Stromal cell of bone marrow (primary cell): ENCODE measurements at places on chromosomes 3 and 15.
A peak's percentile ranks its signal among the peaks of the same experiment; 100 is the strongest.

DNA sequence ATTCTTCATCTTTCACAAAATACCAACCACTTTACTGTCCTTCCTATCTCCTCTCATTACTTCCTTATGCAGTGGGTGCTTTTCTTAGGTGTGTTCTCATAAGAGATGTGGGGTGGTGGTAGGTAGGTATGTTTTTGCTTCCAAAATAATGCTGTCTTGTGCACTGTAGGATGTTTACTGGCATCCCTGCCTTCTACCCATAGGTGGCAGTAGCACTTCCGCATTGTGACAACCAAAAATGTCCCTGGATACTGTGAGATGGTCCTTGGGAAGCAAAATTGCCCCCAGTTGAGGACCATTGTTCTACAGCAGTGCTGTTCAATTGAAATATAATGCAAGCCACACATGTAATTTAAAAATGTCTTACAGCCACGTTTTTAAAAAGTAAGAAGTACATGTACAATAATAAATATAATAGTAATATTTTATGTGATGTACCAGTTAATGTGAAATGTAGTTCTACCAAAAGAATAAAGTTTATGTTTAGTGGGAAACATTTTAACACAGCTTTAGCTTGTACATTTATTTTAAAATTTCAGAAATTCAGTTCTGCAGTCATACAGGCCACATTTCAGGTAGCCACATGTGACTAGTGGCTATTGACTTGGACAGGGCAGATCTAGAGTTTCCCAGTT is 75.2 kb downstream of the NEO1 start:
- DNase-seq: peak; percentile 4

DNA sequence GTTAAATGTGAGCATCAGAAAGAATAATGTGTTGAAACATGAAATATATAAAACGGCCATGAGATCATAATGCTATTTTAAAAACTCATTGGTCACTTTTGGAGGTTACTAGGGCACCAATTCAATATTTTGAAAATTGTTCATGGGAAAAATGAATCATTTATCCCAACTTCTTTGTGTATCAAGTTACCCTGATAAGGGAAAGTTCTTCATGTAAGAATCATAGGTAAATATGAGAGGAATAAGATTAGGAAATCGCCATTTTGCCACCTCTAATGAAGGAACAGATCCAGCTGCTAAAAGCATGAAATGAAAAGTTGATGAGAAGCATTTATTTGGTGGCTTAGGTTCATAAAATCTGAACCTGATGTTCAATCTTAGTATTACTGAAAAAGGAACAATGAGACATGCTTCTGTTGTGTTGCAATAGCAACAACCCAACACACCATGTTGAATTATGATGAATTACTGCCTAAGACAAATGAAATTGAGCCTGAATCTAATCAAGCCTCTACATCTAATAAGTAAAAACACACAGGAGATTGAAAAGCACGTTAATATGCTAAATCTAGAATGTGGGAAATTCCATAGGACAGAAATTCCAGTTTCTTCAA is 32.5 kb downstream of the ABHD5 start:
- DNase-seq: peak; percentile 70

DNA sequence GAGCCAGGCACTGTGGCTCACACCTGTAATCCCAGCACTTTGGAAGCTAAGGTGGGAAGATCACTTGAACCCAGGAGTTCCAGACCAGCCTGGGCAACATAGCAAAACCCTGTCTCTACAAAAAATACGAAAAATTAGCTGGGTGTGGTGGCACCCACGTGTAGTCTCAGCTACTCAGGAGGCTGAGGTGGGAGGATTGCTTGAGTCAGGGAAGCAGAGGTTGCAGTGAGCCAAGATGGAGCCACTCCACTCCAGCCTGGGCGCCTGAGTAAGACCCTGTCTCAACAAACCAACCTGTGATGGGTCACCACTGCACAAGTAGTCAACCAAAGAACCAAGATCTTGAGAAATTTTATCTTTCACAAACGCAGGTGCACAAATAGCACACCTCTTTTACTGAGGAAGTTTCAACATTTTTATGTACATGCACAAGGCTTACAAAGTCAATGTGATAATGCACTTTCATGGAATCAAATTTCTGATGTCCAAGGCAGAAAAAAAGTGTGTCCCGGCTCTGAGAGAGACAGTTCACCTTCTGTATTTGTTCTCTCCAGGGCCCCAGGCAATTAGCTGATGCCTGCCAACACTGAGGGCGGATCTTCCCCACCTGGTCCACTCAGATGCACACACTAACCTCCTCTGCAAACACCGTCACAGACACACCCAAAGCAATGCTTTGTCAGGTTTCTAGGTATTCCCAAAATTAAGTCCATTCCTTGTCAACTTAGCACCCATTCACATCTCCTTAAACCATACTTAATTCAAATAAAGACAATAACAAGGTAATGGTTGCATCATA is 12.4 kb downstream of the ACAA1 start:
- no peak for DNase-seq

DNA sequence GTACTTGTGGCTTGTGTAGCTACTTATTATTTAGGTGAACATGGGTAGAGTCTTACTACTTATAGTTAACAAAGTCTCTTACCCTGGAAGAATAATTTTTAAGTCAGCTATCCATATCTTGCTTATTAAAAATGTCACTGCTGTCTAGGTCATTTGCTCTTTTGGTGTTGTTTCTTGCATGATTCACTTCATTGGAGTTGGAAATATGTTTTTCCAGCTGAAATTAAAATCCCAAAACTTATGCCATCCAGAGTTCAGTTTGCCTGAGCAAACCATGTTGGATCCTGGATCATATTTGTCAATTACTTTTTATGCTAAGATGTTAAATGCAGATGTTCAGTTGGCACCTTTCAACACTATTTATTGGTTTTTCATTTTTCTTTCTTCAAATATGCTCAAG is 421.0 kb upstream of the RBMS3 start:
- no peak for DNase-seq

- DNase-seq: no peak
These were observed 222.6 kb upstream of the NR2F2 start for GRCh38 chr15:96107916-96108315.

DNA sequence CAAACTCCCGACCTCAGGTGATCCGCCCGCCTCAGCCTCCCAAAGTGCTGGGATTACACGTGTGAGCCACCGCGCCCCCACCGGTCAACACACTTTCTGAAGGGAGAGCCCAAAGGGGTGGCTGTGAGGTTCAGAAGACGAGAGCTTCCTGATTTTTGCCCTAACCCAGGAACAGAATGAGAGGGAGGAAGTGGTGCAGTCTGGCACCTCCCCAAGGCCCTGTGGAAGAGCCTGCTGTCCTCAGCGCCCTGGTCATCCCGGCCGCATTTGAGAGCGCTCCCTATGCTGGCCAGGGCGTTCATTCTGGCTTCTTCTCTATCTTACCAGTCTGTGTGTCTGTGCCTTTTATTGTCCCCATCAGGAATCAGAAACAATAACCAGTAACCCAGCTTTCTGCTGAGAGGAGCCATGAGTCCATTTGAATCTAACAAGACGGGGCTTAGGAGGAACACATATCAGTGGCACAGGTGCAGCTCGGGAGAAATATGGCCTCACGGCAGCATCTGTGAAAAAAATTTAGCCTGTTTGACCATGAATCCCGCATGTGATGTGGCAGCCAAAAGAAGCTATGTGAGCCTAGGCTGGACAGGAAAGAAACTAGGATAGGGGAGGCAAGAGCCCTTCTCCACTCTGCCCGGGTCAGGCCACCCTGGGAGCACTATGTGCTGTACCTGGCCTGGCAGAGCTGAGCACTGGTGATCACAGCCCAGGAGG is 12.9 kb downstream of the BDH1 start:
- DNase-seq: no peak

DNA sequence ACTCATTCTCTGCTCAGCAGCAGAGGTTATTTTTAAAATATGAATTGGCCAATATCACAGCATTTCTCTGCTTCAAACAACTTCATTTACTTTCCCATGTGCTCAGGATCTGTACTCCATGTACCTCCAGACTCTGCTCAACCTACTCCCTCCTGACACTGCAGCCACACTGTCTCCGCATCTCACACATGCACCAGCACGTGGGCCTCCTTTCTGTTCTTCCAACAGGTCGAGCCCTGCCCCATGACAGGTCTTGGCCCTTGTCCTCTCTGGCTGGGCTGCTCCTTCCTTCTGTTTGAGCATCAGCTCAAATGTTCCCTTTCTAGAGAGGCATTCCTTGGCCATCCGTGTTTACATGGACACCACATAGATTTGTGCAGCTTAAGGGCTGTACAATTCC is 195.7 kb downstream of the EBLN2 start:
- DNase-seq: no peak

- no peak for DNase-seq
These were observed 51.4 kb downstream of the FGD5 start for GRCh38 chr3:14869917-14870782.

- peak; percentile 92 for DNase-seq
These were observed 34.1 kb upstream of the HACD2 start for GRCh38 chr3:123618768-123619484.

DNA sequence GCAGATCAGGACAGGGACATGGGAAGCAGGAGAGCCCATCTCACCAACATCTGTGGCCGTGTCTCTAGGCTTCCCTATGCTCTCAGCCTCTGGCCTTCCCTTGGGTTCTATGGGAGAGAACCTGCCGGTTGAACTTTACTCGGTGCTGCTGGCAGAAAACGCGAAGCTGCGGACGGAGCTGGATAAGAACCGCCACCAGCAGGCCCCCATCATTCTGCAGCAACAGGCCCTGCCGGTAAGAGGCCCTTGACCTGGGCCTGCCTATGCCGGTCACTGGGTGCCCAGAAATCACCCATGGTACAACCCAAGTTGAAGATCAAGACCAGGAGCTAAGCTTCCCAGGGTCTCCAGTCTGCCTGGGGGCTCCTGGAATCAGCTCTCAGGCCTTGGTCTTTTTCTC is 34.8 kb downstream of the CYP11A1 start:
- no peak for DNase-seq

- DNase-seq: peak; percentile 33
These were observed 802.6 kb upstream of the ALCAM start for GRCh38 chr3:104564045-104564643.

DNA sequence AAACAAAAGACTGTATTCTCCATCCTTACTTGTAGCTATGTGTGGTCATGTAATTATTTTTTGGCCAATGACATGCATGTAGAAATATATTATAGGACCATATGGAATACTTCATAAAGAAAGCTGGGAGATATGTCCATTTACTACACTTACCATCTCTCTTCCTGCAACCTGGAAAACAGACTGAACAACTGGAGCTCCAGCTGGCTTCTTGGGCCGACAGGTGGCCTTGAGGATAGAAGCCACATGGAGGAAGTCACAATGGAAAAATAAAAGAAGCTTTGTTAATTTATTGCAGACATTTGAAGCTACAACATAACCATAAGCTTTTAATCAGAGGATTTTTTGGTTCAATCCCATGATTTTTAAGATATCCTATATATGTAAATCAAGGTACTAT is 167.9 kb upstream of the CBLB start:
- no peak for DNase-seq

GRCh38 chr3:190000861-190001196 is 119.9 kb downstream of the P3H2 start:
- DNase-seq: no peak

DNA sequence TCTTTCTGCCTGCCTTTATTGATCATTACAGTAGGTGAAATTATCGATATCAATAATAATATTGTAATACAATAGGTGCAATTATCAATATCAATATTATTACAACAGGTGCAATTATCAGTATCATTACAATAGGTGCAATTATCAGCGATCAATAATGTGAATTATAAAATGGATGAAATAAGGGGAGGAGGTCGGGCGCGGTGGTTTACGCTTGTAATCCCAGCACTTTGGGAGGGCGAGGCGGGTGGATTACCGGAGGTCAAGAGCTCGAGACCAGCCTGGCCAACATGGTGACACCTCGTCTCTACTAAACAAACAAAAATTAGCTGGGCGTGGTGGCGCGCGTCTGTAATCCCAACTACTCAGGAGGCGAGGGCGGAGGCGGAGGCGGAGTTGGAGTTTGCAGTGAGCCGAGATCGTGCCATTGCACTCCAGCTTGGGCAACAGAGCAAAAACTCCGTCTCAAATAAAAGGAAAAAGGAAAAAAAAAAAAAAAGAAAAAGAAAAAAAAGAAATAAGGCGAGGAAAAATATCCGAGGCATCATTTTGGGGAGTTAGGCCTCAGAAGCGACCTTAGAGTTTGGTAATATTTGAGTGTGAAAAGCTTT is 611 bp upstream of the BNIP2 start:
- DNase-seq: peak; percentile 57

DNA sequence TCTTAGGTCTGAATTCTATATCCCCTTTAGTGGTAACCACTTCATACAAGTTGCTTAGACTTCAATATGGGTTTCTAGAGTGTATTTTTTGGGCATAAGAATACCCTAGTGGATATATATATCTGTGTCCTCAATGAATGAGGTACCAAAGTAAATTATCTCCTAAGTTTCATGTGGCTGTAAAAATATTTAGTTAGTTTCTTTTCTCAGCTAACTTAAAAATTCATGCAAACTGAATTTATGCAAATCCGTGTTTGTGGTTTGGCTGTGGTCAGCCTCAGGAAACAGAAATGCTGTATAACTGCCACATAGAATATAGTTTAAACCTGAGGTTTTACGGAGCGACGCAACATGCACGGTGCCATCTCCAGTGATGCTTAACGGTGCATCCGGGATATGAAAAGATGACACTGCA is 80.3 kb downstream of the PEX5L start:
- DNase-seq: no peak

DNA sequence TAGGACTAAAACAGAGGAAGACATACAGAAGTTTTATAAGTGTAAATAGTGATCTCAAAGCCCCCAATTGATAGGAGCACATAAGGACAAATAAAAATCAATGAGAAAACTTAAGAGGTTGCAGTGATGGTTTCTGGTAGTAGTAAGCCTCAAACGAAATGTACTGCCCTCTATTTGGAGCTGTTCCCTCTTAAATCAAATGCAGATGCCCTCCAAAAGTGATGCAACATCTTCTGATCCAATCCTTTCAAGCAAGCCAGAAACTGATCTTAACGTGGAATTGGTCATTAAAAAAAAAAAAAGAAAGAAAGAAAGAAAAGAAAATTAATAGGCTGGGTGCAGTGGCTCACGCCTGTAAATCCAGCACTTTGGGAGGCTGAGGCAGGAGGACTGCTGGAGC is 259.3 kb downstream of the ZBTB20 start:
- DNase-seq: peak; percentile 40
